ENCODE measurements at places on chromosomes 3 and 15. TPM values are rescaled to one million over a fixed set of nuclear protein-coding genes. Genes with fewer than 3 reads are reported as not detected.

ATR gene
- polyA plus RNA-seq: 3.4 TPM

LDHAL6B gene
- not detected for polyA plus RNA-seq

GRCh38 chr15:39369768-39370167 lies 211.1 kb upstream of the THBS1 start:
- no peak for DNase-seq

GRCh38 chr3:146638718-146639117 lies 33.6 kb upstream of the PLSCR5 start:
- no peak for DNase-seq

GRCh38 chr3:61699622-61700021 lies 138.3 kb downstream of the PTPRG start:
- DNase-seq: no peak

- no peak for DNase-seq
Measured at GRCh38 chr3:47856669-47857068, 53.7 kb downstream of the DHX30 start.

- no peak for DNase-seq
Measured at GRCh38 chr15:70514251-70514650, 249.1 kb downstream of the UACA start.

GRCh38 chr15:93899817-93900216 lies 331.5 kb upstream of the MCTP2 start:
- no peak for DNase-seq
